Stimulated activated CD4-positive, alpha-beta T cell treated with anti-CD3 and anti-CD28 coated beads, Interleukin-2, amount 100 ng/mL, for 4 hours (primary cell): ENCODE measurements at places on chromosomes 4 and X.

GRCh38 chr4:182913036-182913435 lies 4.2 kb downstream of the DCTD start:
- no peak for DNase-seq

GRCh38 chr4:38672397-38673129 lies 8.6 kb downstream of the KLF3 start:
- DNase-seq: no peak

GRCh38 chr4:156594624-156595023 lies 377.0 kb downstream of the PDGFC start:
- DNase-seq: no peak

DNA sequence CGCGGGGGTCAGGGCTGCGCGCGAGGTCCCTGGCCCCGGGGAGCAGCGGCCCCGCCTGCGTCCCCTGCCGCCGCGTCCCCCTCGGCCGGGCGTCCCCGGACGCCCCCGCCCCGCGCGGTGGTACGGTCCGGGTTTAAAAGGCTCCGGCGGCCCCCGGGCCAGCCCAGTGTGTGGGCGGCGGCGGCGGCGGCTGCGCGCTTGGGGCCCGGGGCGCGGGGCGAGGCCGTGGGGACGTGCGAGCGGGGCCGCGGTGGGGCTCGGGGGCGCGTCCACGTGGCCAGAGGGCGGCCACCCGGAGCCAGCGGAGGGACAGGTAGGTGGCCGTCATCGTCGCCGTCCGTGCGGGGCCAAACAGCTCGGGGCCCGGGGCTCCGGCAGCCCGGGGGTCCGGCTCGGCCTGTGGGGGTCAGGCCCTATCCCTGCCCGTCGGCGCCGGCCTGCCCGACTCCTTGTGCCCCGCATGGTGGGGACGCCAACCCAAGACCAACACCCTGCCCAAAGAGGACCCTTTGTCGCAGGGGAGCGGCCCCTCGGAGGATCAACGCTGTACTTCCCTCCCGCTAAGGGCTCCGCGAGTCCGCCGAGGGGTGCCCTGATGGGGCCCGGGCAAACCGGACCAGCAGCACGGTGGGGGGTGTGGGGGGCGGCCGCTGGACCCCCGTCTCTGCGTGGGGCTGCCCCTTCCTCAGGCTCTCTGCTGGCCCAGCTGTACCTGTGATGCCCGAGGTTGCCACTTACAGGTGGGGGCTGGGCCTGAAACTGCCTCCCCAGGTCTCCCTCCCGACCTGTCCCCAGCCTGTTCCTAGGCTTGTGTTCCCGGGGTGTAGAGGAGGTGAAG lies at the start of gene PLXNA3:
Gene PLXNA3, plus strand, starts transcription at position 166 of the 838 bp plus-strand sequence. CDS start 1,903 bp downstream, outside the sequence.
- peak; percentile 40 for DNase-seq

- DNase-seq: no peak
Measured at GRCh38 chr4:154779362-154779947, 1.6 kb upstream of the RBM46 start.

DNA sequence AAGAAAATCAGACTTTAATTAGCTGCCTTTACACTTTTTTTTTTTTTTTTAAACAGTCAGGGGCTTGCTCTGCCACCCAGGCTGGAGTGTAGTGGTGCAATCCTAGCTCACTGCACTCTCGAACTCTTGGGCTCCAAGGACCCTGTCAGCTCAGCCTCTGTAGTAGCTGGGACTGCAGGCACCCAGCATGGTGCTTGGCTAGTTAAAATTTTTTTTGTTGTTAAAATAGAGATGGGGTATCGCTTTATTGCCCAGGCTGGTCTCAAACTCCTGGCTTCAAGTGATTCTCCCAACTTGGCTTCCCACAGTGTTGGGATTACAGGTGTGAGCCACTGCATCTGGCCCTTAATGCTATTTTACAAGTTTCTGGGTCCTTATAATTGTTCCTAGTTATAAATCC lies 359.1 kb downstream of the SPRY1 start:
- DNase-seq: no peak

DNA sequence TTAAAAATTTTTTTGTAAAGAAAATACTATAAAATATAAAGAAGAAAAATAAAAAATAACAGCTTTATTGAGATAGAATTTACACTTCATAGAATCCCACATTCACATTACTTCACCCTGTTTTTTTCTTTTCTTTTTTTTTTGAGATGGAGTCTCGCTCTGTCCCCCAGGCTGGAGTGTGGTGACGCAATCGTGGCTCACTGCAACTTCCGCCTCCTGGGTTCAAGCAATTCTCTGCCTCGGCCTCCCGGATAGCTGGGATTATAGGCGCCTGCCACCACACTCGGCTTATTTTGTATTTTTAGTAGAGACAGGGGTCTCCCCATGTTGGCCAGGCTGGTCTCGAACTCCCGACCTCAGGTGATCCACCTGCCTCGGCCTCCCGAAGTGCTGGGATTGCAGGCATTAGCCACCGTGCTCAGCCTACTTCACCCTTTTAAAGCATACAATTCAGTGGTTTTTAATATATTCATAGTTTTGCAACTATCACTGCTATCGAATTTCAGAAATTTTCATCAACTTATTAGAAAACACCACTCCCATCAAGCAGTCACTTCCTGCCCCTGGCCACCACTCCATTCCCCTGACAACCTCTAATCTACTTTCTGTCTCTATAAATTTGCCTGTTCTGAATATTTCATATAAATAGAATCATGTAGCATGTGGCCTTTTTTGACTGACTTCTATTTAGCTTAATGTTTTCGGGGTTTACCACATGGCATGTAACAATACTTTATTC lies 48.7 kb downstream of the TMEM131L start:
- DNase-seq: no peak

- no peak for DNase-seq
Measured at GRCh38 chr4:7135389-7135746, 57.0 kb upstream of the SORCS2 start.

GRCh38 chrX:133576876-133577275 lies 161.6 kb upstream of the GPC4 start:
- DNase-seq: no peak

DNA sequence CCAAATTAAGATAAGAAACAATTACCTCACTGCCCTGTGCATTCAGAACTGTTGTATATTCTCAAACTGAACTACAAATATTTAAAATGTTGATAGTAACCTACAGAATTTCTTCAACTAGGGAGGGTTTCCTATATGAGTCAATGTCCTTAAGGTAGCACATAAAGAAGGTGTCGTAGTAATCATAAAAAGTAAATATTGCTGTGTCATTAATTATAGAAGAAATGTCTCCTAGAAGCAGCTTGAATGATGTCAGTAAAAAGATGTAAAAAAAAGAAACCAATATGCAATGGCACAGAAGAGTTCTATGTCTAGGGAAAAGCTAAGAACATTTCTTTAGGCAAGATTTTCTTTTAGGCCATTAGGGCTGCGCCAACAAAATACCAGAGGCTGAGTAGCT lies 559.6 kb upstream of the EPHA5 start:
- no peak for DNase-seq

DNA sequence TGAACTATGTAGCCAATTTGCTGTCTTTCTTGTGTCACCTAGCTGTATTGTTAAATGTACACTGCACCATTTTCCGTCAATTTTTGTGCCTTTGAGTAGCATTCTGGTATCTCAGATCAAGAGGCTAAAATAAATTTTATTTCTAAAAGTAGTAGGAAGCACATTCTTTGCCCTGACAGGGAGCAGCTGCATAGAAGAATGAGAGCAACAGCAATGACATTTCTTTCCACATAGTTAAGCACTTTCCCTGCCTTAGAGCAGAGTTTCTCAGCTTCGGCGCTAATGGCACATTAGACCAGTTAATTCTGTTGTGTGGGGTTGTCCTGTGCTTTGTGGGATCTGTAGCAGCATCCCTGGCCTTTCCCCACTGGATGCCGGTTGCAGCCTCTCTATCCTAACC lies 173.9 kb downstream of the CHIC2 start:
- DNase-seq: no peak

- DNase-seq: no peak
Measured at GRCh38 chrX:132119283-132119682, 8.5 kb downstream of the FRMD7 start.

DNA sequence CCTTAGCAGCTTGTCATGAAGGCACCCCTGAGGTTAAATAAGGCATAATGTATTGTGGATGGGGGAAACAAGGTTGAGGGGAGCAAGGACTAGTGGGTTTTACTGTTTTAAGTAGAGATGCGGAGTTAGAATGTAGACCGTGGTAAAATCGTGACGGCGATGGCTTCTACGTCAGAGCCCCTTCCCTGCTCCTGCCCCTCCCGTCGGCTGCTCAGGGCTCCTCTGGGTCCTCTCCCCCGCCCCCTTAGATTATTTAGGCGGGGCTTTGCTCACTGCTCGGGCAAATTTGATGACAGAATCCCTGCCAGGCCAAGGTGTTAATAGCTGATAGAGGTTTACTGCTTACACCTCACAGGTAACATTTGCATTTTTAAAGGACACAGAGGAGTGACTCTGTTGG lies 2.3 kb downstream of the FRMPD3 start:
- no peak for DNase-seq

- no peak for DNase-seq
Measured at GRCh38 chr4:76800902-76801301, 97.0 kb downstream of the SOWAHB start.

DNA sequence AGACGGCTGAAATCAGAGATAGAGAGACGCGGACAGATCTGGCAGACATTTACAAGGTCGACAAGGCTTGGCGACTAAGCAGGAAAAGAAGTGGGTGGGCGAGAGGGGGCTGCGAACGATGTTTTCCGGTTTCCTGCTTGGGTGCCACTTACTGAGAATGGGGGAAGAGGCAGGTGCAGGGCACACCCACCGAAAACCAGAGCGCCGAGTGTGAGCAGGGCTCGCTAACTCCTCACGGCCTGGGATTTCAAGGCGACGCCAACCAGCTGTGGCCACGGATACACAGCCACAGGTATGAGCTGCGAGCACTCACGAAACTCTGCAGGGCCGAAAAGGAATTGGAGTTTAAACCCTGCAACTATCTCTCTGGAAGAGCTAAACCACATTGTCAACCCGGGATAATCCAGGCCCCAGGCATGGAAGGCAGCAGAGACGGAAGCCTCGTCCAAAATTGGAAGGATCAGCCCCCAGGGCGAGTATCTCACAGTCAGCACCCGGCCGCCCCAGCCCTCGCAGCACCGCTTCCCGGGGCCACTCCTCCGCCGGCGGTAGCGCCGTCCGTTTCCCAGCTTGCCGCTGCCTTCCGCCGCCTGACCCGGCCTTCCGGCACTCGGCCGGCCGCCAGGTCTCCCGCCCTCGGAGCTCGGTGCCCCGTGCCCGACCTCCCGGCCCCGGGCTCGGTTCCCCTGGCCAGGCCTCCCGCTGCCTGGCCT lies 778 bp downstream of the CASP3 start:
- DNase-seq: peak; percentile 33

- DNase-seq: no peak
Measured at GRCh38 chrX:94551831-94552230, 877.8 kb downstream of the FAM133A start.

- DNase-seq: no peak
Measured at GRCh38 chr4:184355857-184356256, 118.5 kb downstream of the IRF2 start.

DNA sequence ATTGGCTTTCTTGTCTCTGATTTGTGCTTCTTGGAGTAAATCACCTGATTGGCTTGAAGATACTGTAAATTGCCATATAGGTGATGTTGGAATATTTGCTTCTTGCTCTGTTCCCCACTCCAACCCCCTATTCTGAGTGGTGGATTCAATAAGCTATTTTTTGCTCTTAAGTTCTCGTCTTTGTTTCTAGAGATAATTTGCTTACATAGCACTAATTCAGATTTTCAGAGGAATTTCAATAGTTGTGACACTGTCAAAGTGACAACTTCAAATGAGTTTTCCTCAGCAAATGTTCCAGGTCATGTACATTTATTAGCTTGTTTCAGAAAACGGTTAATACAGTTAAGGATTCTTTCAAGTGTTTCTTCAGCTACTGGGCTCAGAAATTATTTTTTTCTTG lies 18.6 kb downstream of the LANCL3 start:
- no peak for DNase-seq

- DNase-seq: no peak
Measured at GRCh38 chrX:133391111-133391510, 24.2 kb downstream of the GPC4 start.

DNA sequence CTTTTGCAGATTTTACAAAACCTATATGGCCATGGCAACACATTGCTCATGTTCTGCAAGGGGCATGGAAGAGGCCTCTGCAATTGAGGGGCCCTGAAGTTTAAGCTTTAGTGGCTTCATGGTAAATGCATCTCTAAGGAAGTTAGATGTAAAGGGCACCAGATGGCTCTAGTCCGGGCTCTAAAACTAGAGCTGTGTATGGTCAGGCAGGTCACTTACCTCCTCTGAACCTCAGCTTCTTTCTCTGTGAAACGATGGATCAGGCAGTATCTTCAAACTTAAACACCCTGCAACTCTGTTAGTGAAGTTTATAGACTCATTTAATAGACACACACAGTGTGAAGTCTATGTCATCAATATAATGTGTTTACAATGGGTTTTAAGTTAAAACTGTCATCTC lies 10.0 kb downstream of the MAGEB17 start:
- DNase-seq: no peak

DNA sequence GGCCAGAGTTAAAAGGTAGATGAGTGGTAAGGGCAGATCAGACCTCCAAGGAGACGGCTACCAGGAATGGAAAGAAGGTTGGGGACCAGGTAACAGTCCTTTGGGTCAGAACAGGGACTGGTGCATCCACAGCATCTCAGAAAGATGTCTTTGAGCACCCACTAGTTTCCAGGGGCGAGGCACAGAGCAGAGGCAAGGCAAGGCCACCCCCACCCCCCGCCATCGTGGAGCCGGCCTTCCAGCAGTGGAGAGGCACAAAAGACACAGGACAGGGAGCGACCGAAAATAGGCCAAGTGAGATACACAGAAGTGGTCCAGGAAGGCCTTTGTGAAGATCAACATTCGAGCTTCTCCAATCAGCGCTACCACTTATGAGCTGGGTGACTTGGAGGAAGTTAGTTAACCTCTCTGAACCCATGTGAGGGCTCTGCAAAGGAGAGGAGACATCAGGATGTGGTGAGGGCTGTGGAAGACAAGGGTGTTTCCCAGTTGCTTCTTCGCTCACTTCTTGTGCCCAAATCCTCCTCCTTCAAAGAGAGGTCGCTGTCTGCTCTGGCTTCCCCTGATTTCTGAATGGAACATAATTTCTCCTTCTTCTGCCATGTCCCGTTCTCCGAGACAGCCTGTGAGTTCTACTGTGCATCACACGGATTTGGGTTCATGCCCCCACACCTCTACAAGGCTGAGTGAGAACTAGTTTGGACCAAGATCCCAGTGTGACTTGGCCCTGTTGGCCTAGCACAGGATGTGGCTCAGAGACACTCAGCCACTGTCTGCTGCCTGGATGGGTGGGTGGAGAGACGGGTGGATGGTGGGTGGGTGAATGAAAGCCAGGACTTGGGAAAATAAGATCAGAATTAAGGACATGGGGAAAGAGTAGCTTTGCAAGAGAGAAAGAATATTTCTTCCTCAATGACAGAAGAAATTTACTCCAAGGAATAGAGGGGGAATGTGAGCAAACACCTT lies 16.7 kb upstream of the MSX1 start:
- DNase-seq: no peak
